AG08395 (cell line): ENCODE measurements at places on chromosomes 1 and 21.

- peak; percentile 71 for DNase-seq
Measured at GRCh38 chr21:36297938-36298572, 21.9 kb upstream of the MORC3 start.

DNA sequence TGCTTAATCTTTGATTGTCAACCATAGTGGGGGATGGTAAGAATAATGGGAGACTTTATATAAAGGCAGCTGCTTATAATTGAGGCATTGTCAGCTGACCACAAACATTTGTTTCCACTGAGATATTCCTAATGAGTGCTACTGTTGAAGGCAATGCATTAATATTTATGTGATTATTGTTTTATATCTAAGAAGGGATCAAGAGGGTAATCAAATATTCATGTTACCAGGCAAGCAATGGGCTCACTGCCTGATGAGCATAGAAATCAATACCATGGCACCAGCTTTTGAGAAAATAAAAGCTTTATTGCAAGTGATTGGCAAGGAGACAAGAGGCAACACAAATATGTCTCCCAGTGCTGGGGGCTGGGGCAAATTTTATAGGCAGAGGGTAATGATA, 706.7 kb upstream of the ADAMTS5 start:
- no peak for DNase-seq

DNA sequence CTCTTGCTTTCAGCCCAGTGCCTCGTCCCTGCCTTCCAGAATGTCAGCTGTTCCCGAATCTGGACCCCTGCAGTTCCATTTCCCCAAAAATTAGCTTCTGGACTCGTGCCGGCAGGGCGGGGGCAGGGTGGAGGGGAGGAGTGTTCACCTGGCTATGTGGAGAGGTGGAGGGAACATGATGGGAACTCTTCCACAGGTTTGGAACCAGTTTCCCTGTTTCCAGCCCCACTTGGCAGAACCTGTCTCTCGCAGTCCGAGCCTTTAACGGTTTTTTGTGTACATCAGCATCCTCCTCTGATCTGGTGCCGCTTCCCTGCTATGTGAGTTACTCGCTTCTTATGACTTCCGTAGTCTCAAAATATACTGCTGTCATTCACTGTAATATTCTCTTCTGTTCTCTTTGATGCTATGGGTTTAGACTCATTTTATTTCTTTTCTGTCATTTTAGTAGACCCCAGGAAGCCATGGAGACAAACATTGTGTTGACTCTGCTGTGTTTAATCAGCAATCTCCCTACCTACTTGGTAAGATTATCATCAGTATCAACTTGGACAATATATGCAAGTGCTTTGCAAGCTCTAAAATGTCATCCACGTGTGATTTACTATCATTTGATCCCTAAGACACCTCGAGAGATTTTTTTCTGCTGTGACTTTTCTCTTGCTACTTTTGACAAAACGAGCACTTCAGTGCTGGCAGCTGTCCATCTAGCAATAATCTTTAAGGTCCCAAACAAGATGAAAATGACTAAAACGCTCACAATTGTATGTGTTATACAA, 33.3 kb upstream of the HNRNPU start:
- no peak for DNase-seq

- no peak for DNase-seq
Measured at GRCh38 chr1:218205721-218206120, 79.4 kb upstream of the RRP15 start.

GRCh38 chr1:67169932-67170331, 3.7 kb downstream of the IL23R start:
- no peak for DNase-seq

GRCh38 chr1:200731654-200732332, 6.9 kb upstream of the CAMSAP2 start:
- no peak for DNase-seq

DNA sequence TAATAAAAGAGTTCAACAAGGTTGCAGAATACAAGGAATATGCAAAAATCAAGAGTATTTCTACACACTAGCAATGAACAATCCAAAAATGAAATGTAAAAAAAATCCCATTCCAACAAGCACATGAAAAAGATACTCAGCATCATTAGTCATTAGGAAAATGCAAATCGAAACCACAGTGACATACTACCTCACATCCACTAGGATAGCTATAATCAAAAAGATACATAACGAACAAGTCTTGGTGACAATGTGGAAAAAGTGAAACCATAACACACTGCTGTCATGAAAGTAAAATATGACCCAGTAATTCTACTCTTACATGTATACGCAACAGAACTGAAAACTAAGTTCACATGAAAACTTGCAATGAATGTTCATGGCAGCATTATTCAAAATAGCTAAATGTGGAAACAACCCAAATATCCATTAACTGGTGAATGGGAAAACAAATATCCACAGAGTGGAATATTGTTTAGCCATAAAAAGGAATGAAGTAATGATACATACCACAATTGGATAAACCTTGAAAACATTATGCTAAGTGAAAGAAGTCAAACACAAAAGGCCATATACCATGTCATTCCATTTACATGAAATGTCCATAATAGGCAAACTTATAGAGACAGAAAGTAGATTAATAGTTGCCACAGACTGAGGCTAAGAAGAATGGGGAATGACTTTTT, 34.3 kb downstream of the PIK3R3 start:
- DNase-seq, result no peak

- no peak for DNase-seq
Measured at GRCh38 chr1:36884029-36884701, 150.2 kb downstream of the GRIK3 start.

DNA sequence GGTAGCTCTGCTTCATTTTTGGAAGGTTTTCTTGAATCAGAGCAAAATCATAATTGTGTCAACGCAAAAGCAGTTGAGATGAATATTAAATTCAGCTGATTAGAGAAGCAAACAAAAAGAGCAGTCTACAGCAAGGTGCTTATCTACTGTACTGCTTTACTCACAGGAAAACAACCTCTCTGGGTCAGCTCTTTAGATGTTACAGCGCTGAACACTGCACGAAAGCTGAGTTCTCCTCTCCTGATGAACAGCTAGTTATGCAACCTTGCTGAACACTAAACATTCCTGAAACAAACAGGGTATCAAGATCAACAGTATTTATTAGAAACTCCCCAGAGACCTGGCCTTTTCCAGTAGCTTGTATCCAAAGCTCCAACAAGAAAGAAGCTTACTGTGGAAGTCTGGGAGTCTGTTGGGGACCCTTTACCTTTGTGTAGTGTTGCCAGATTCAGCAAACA, 41.3 kb downstream of the TBCE start:
- DNase-seq, result no peak

- peak; percentile 39 for DNase-seq
Measured at GRCh38 chr1:51558375-51558924, 39.4 kb upstream of the EPS15 start.

GRCh38 chr1:201119206-201120197, 7.3 kb upstream of the CACNA1S start:
- DNase-seq, result peak; percentile 36

DNA sequence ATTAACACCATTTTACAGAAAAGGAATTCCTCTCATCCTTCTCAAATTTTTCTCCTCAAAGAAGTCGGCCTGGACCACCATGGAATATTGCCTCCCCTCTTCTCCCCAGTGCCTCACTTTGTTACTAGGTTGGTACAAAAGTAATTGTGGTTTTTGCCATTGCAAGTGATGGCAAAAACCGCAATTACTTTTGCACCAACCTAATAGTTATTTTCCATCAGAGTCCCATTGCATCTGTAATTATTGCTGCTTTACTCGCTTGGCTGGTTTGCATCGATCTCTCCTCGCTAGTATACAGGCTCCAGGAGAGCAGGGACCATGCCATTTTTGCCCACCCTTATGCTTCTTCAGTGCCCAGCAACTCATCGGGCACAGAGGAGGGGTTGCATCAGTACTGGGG, 963 bp upstream of the C1orf94 start:
- DNase-seq, result no peak

GRCh38 chr1:157004806-157005205, 40.7 kb downstream of the ARHGEF11 start:
- peak; percentile 36 for DNase-seq

DNA sequence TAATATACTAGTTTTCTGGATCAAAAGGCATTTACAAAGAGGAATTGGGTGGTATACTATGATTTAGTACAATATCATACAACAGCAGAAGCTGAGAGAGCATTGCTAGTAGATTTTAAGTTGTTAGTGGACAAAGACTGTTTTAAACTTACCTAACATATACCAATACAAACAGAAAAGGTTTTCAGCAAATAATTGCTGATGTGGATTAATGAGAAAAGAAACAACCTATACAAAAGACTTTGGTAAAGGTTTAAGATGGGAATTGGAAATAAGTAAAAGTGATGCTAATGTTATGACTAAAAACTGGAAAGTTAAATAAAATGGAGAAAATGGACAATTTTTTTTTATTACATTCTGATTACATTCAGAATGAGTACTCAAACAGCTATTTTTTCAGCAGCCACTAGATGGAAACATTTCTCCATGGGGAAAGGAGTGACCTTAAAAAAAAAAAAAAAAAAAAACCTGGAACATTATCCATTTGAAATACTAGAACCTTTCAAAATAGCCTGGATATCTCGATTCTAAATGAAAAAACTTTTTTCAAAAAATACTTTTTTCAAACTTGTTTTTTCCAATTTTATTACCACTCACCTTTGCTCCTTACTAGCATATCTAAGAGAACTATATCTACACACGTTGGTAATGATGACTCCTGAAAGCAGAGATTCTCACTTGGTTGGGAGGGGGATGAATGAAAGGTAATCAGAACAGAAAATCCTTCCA, 55.4 kb downstream of the EPRS1 start:
- DNase-seq, result peak; percentile 38

DNA sequence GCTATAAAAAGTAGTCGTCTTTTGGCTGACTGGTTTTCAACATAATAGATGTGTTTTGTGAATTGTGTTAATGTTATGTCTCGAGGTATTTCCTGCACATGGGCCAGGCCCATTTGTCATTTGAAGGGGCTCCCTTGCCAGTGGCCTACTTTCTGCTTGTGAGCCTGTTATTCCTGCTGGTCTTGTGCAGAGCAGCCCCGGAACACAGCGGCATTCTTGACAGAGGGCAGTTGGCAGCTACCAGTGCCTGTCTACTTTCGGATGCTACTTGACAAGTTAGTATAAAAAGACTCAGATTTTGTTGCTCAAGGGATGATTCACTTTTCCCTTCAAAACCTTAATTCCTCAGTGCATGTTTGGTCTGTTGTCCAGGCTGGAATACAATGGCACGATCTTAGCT, 28.5 kb downstream of the PGM1 start:
- DNase-seq, result peak; percentile 41

- DNase-seq, result no peak
Measured at GRCh38 chr1:109361069-109361468, 36.6 kb downstream of the SORT1 start.

GRCh38 chr21:45404730-45405270, at the start of gene COL18A1:
Gene COL18A1 (plus strand): TSS chr21:45405165. CDS start chr21:45405231, 66 bp downstream.
- peak; percentile 80 for DNase-seq

GRCh38 chr1:70038025-70038424, 167.4 kb downstream of the LRRC40 start:
- no peak for DNase-seq

GRCh38 chr21:45568383-45568782, 26.1 kb upstream of the SLC19A1 start:
- no peak for DNase-seq

- peak; percentile 77 for DNase-seq
Measured at GRCh38 chr1:17696417-17697301, 58.5 kb upstream of the ACTL8 start.

- DNase-seq, result no peak
Measured at GRCh38 chr21:27837936-27838335, 871.0 kb upstream of the ADAMTS5 start.

DNA sequence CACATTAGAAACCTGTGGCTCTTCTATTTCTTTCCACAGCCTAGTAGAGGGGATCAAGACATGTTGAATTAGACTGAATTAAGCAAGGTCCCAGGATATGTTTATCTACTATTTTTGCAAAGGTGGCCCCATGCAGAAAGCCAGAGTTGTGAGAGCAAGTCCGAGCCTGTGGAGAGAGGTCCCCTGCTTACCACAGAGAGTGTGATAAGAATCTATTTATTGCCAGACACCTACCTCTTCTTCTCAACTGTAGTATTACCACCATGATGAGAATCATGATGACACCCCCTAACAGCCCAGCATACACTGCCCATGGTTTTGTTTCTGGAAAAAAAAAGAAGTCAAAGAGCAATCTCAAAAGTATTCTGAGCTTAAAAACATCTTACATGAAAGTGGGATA, 23.0 kb downstream of the SLAMF1 start:
- DNase-seq, result no peak
